ENCODE measurements at places on chromosomes 1 and 21.

DNA sequence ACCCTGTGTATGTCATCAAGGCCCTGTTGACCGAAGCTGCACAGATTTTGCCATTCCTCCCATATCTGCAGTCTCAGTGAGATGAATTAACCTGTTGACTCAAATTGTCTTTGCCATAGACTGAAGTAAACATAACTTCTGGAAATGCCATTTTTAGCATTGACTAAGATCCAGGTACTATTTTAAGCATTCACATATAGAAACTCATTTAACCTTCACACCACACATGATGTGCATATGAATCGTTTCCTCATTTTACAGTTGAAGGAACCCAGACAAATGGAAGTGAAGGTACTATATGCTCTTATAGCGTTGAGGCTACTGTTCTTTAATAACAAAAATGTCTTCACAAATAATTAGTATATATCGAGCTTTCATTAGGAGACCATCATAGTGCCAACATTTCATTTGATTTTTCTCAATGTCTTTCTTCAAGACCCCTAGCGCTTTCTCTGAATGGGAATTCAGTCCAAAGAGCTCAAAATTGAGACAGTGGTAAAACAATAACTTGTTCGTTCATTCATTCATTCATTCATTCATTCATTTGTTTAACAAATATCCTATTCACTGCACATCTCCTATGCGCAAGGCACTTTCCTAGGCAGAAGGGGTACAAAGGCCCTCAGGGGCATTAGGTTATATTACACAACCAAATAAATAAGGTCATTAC lies 444.7 kb downstream of the ADGRL2 start:
- DNase-seq: no peak

- no peak for DNase-seq
Measured at GRCh38 chr1:3681898-3682806, 29.8 kb downstream of the TP73 start.

- no peak for DNase-seq
Measured at GRCh38 chr1:224521904-224522734, 87.5 kb upstream of the WDR26 start.

- no peak for DNase-seq
Measured at GRCh38 chr1:48309564-48310082, 87.1 kb downstream of the SLC5A9 start.

DNA sequence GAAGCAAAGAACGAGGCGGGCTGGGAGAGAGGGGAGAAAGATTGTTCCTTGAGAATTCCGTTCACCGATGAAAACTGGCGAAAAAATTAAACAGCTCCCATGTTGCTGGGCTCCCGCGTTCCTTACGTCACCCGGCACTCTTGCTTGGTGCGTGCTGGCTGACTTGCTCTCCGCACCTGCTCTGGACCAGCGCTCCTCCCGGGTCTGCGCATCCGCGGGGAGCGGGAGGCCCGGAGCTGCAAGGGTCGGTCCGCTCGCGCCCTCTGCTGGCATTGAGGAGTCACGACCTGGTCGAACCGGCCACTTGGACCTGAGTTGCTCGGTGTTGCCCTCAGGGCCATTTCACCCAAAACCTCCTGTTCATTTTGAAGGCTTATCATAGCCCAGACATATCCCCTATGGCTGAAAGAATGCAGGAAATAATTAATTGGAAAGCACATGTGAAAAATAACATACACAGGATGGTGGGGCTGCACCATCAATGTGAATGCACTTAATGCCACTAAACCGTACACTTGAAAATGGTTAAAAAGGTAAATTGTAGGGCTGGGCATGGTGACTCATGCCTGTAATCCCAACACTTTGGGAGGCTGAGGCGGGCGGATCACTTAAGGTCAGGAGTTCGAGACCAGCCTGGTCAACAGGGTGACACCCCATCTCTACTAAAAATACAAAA lies 98.9 kb upstream of the BACE2 start:
- DNase-seq: peak; percentile 74

- no peak for DNase-seq
Measured at GRCh38 chr1:40301066-40301465, 16.0 kb downstream of the COL9A2 start.

- DNase-seq: no peak
Measured at GRCh38 chr1:227541796-227542152, 21.6 kb upstream of the ZNF678 start.

DNA sequence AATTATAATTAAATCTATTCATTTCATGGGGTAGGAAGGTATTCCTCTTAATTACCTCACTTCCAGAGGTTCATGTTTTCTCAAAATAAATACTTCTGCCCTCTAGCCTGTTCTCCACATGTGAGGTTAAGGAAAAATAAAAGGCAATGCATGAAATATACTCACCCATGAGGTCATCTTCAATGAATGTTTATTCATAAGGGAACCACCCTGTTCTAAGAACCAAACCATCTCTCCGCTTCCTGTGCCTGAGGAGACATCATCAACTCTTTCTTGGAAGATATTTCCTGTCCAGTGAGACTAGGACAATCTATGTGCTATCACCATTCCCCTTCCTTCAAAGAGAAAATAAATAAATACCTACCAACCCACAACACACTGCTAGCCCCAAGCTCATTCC lies 513.7 kb upstream of the PLXNA2 start:
- DNase-seq: no peak

- no peak for DNase-seq
Measured at GRCh38 chr1:226659641-226660040, 79.4 kb downstream of the ITPKB start.

- DNase-seq: no peak
Measured at GRCh38 chr1:9350013-9350908, 57.6 kb downstream of the SPSB1 start.

DNA sequence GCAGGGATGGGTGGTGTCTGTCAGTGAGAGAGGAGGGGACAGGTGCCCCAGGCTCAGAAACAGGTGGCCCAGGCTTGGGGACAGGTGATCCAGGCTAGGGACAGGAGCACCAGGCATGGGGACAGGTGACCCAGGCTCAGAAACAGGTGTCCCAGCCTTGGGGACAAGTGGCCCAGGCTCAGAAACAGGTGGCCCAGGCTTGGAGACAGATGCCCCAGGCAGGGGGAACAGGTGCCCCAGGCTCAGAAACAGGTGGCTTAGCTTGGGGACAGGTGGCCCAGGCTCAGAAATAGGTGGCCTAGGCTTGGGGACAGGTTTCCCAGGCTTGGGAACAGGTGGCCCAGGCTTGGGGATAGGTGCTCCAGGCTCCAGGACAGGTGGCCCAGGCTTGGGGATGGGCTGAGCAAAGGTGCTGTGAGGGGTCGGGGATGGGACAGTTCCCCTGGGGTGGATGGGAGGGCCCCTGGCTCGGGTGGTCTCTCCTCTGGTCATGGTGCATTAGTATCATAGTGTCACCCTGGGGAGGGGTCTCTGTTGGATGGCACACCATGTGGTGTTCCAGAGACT lies 87.7 kb upstream of the C1orf174 start:
- no peak for DNase-seq

- peak; percentile 29 for DNase-seq
Measured at GRCh38 chr1:108570128-108570527, 10.2 kb downstream of the EEIG2 start.

GRCh38 chr1:63960326-63960725 lies 186.5 kb downstream of the ROR1 start:
- no peak for DNase-seq

- DNase-seq: no peak
Measured at GRCh38 chr1:85976516-85977205, 179.9 kb downstream of the COL24A1 start.

GRCh38 chr1:229093609-229094336 lies 177.1 kb upstream of the RAB4A start:
- peak; percentile 65 for DNase-seq

- no peak for DNase-seq
Measured at GRCh38 chr21:38179511-38179910, 77.3 kb upstream of the KCNJ15 start.

- no peak for DNase-seq
Measured at GRCh38 chr1:223704921-223705878, 7.1 kb upstream of the CAPN2 start.

DNA sequence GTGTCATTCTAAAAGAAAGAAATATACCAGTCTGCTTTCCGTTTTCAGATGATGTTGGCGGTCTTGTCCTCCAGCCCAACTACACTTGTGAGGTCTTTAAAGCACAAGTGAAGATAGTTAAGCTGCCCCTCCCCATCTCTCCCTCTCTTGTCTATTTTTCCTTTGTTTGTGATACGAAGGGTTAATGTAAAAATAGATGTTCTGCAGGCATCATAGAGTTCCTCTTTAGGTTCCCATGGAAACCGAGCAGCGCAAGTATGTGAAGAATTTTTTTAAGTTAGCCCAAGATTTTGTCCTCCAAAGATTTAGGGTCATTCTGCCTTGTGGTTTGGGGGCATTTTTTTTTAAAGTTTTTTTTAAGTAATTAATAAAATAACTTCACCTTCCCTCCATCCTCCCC lies 232.4 kb upstream of the AJAP1 start:
- DNase-seq: no peak

GRCh38 chr1:204277563-204278219 lies 63.9 kb upstream of the GOLT1A start:
- DNase-seq: no peak

GRCh38 chr1:33821291-33821690 lies 42.6 kb upstream of the HMGB4 start:
- DNase-seq: no peak

DNA sequence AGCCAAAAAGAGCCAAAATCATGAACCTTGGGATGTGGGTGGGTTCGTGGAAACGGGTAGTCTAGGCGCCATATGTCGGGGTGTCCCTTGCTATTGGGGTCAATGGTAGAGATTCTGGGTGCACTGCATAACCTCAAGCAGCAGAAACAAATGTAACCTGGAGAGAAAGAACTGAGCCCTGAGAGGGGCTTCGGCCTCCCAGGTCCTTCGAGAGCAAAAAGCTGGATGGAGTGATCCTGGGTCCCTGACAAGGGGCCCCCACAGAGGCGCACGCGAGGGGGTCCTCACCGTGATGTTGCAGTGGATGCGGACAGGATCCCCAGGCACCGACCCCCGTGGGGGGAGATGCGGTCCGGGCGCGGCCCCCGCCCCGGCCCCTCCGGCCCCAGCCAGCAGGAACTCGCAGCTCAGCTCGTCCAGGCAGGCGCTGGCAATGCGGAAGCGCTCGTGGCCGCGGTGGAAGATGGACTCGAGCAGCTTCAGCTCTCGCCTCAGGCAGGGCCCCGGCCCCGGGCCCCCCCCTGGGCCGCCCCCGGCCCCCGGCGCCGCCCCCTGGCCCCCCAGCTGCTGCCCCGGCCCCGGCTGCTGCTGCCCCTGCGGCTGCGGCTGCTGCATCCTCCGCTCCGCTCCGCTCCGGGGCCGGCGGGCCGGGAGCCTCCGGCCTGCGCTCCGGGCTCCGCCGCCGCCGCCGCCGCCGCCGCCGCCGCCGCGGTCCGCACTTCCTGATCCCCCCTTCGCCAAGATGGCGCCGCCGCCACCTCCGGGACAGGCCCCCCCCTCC lies at the start of gene UBE2Q1:
Gene UBE2Q1, minus strand, starts transcription at position 724 of the 781 bp plus-strand sequence. Its CDS starts 109 bp downstream, at position 615.
- DNase-seq: no peak

DNA sequence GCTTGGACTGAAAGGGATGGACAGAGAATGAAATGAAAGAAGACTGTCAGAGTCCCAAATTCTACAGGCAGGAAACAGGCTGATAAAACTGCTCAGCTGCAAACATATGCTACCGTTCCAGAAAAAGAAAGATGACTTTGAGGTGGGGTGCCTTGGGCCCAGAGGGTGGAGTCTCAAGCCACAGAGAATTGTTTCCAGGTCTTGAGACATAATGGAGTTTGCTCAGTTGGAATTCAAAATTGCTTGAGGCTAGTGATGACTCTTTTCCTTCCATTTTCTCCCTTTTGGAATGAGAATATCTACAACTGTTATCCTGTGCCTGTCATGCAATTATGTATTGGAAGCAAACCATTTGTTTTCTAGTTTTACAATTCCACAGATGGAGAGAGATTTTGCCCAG lies 23.6 kb upstream of the PSEN2 start:
- DNase-seq: peak; percentile 51

GRCh38 chr1:159838715-159839114 lies 12.0 kb downstream of the SLAMF8 start:
- no peak for DNase-seq

GRCh38 chr1:172719066-172719627 lies 60.2 kb downstream of the FASLG start:
- DNase-seq: peak; percentile 76

DNA sequence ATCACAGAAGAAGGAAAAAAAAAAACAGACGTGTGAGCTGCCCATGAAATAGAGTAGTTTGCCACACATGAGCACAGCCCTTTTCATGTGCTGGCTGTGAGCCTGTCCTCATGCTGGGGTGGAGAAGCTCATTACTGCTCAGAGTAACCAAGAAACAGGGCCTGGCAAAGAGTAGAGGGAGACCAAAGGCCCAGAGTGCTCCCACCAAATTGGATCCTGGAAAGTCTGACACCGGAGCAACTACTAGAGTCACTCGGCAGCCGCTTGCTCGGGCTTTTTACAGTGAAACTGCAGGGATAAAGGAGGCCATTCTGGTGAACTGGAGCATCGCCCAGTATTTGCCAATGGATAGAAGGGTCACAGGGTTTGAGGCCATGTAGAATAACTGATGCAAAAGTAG lies 64.4 kb upstream of the BARHL2 start:
- no peak for DNase-seq

DNA sequence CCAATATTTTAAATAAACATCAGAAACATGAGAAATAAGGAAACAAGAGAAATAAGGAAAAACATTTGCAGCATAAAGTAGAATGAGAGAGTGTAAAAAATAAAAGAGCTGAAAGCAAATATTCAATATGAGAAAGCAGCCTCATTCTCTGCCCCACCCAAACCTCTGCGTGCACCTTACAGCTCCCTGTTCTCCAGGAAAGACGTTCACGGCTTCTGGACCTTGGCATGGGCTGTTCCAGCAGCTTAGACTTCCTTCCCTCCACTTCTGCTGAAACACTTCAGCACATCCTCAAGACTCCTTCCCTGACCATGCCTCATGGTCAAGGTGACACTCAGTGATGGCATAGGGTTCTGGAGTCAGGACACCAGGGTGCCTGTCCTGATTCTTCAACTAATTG lies 23.3 kb downstream of the ALPL start:
- no peak for DNase-seq
